ENCODE measurements at places on chromosomes 7 and 10.
A peak's percentile ranks its signal among the peaks of the same experiment; 100 is the strongest.

- H3K4me3 ChIP-seq = no peak overlapping the region
- H3K27ac ChIP-seq = no peak overlapping the region
- no peaks in the 10 kb centered on the region for H3K36me3 ChIP-seq
- H3K4me1 ChIP-seq = no peaks in the 10 kb centered on the region
- H3K27me3 ChIP-seq = no peaks in the 10 kb centered on the region
These were observed 17.4 kb upstream of the CEP41 start for GRCh38 chr7:130458257-130458656.

GRCh38 chr7:152180048-152180447, 154.6 kb downstream of the GALNT11 start:
- H3K27ac ChIP-seq = no peak overlapping the region
- H3K4me1 ChIP-seq = no peaks in the 10 kb centered on the region
- no peak overlapping the region for H3K4me3 ChIP-seq
- no peaks in the 10 kb centered on the region for H3K27me3 ChIP-seq
- H3K36me3 ChIP-seq = peaks cover 66% of the 10 kb centered on the region

DNA sequence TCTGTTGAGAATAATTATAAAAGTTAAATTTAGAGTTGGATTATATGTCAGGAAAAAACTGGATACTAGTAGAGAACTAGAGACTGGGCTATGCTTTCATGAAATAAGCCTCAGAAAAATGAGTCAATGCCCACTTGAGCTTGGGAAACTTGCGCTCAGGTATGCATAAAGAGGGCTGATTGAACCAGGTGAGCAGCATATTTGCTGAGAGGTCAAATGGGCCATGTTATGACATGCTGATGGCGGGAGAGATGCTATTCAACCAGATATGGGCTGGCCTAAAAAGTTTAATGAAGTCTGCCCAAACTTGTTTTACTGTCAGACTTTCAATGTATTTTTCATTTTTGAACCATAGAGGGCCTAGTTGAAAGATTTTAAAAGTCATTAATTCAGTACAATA, 837.6 kb upstream of the GHITM start:
- H3K36me3 ChIP-seq = no peaks in the 10 kb centered on the region
- H3K27ac ChIP-seq = no peak overlapping the region
- no peaks in the 10 kb centered on the region for H3K4me1 ChIP-seq
- H3K4me3 ChIP-seq = no peak overlapping the region
- H3K27me3 ChIP-seq = no peaks in the 10 kb centered on the region

- H3K4me1 ChIP-seq = peaks cover 59% of the 10 kb centered on the region
- no peak overlapping the region for H3K27ac ChIP-seq
- DNase-seq = no peak
- no peaks in the 10 kb centered on the region for H3K36me3 ChIP-seq
- no peak overlapping the region for H3K4me3 ChIP-seq
- peaks cover 3% of the 10 kb centered on the region for H3K27me3 ChIP-seq
These were observed 52.6 kb downstream of the SYPL1 start for GRCh38 chr7:106059556-106059955.

GRCh38 chr7:39005036-39005435, 27.3 kb downstream of the POU6F2 start:
- no peak overlapping the region for H3K27ac ChIP-seq
- no peak overlapping the region for H3K4me3 ChIP-seq

- H3K4me1 ChIP-seq = no peaks in the 10 kb centered on the region
- no peak for DNase-seq
- no peak overlapping the region for H3K27ac ChIP-seq
- H3K4me3 ChIP-seq = no peak overlapping the region
- H3K36me3 ChIP-seq = no peaks in the 10 kb centered on the region
These were observed 147.4 kb upstream of the PRSS58 start for GRCh38 chr7:142405122-142405765.

- no peak overlapping the region for H3K4me3 ChIP-seq
- no peak overlapping the region for H3K27ac ChIP-seq
- no peaks in the 10 kb centered on the region for H3K4me1 ChIP-seq
- H3K36me3 ChIP-seq = no peaks in the 10 kb centered on the region
- H3K27me3 ChIP-seq = no peaks in the 10 kb centered on the region
- DNase-seq = no peak
These were observed 184.8 kb upstream of the NRP1 start for GRCh38 chr10:33519130-33519860.

- H3K4me3 ChIP-seq = no peak overlapping the region
- no peak for DNase-seq
- no peaks in the 10 kb centered on the region for H3K27me3 ChIP-seq
- H3K36me3 ChIP-seq = no peaks in the 10 kb centered on the region
- H3K4me1 ChIP-seq = no peaks in the 10 kb centered on the region
- H3K27ac ChIP-seq = no peak overlapping the region
These were observed 317.5 kb downstream of the PLXDC2 start for GRCh38 chr10:20133669-20134189.

GRCh38 chr10:104767745-104768144, 126.7 kb downstream of the SORCS3 start:
- H3K27ac ChIP-seq = no peak overlapping the region
- H3K4me3 ChIP-seq = no peak overlapping the region
- no peak for DNase-seq
- H3K4me1 ChIP-seq = no peaks in the 10 kb centered on the region
- H3K36me3 ChIP-seq = no peaks in the 10 kb centered on the region

DNA sequence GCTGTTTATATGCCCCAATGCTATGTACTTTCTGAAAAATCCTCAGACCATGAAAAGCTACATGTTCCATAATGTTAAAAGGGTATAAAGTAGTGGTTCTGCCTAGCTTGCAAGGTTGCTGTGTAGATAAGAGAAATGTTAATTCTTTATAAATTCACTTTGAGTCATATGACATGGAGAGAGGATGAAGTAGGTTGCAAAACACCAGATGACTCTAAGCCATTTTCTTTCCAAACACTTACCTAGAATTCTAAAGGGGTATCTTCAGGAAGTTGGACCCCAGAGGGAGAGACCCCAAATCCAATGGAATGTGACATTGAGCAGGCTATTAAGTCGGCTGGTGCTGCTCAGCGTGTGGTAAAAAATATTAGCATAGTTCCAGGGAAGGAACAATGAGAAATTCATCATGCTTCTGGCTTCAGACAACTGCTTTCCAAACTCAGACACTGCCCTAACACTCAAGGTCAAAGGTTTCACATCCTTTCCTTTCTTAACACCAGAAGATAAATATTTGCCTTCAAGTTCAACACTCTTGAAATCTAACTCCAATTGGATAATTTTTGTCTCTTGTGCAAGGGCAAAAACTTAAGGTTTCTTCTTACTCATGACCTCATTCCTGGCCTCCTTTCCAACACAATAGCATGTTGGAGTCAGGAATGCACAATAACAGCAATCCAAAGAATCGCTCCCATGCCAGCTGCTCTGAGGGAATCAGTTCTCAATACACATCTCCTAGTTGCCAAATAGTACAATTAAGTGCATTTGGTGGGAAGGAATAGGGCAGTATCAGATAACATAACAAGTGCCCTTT, 100.7 kb upstream of the AFAP1L2 start:
- peak overlapping the region; percentile 16 for H3K27ac ChIP-seq
- H3K4me3 ChIP-seq = no peak overlapping the region
- DNase-seq = peak; percentile 67

DNA sequence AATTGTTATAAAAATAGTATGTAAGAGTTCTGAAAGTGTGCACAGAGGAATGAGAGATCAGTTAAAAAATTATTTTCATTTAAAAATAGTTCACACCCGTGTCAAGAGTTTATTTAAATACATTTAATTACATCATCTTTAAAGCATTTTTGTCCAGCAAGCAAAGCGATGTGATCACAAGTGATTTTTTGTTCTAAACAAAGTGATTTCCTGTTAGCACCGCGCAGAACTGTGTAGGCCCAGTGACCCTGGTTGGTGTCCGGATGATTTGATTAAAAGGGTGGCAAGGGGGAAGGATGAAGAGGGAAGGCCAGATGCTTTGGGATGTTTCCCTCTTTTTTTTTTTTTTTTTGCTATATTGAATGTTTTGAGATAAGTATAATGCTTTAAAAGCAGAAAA, 227.8 kb upstream of the PITRM1 start:
- no peak overlapping the region for H3K4me3 ChIP-seq
- no peaks in the 10 kb centered on the region for H3K36me3 ChIP-seq
- H3K27ac ChIP-seq = no peak overlapping the region
- DNase-seq = no peak

GRCh38 chr10:98269435-98269912, 1.5 kb upstream of the LOXL4 start:
- H3K4me1 ChIP-seq = peaks cover 91% of the 10 kb centered on the region
- peak overlapping the region; percentile 60 for H3K27ac ChIP-seq
- peak overlapping the region; percentile 71 for H3K4me3 ChIP-seq

Data from HepG2 (cell line).